Calu3 (cell line): ENCODE measurements at places on chromosomes 6 and 20.

GRCh38 chr20:17622851-17623508 is 53.1 kb downstream of the DSTN start:
- no peak for DNase-seq

- DNase-seq, result no peak
Observed at GRCh38 chr6:155171747-155172449, 91.9 kb upstream of the CLDN20 start.

- no peak for DNase-seq
Observed at GRCh38 chr6:64553249-64553786, 917.7 kb downstream of the PHF3 start.

GRCh38 chr20:48754292-48754691 is 73.5 kb downstream of the PREX1 start:
- no peak for DNase-seq

DNA sequence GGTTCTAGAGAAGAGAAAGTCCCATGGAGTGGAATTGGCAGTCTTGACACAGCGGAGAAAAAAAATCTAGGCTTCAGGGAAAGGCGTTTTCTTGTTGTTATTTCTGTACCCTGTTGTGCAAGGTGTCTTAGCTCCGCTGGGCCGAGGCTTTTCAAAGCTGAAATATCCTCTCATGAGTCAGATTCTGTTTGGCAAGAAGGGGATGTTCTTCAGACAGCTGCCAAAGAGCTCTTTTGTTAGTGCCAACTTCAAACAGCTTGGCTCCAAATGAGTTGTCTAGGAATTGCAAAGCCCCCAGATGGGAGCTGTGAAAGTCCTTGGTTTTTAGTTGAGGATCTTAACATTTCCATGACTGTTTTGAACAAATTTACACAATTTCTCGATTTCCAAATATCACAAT is 45.6 kb downstream of the LRRN4 start:
- peak; percentile 8 for DNase-seq

- DNase-seq, result no peak
Observed at GRCh38 chr6:103578115-103578514, 1281.6 kb downstream of the HACE1 start.

GRCh38 chr6:7974938-7975763 is 64.6 kb upstream of the TXNDC5 start:
- DNase-seq, result peak; percentile 67

DNA sequence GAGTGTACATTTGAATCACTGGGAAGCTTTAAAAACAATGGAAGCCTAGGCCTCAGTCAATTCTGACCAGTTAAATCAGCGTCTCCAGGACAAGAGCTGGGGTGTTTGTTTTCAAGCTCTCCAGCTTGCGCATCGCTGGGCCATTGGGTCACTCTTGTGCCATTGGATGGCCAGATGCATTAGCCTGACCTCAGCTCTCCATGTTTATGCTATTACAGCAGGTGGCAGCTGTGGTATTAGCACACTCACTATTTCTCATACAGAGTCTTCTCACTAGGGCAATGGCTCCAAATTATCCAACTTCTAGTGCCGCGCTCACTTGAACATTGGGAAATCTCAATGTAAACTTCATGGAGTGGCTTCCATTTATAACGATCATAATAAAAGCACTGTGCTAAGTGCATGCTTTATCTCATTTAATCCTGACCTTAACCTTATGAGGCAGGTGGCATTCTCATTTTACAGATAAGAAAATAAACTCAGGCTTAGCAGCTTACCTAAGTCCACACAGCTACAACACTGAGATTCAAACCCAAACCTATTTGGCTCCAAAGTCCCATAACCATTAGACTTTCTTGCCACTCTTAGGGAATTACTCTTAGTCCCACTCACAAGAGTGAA is 108.8 kb downstream of the PPP1R14C start:
- DNase-seq, result no peak

DNA sequence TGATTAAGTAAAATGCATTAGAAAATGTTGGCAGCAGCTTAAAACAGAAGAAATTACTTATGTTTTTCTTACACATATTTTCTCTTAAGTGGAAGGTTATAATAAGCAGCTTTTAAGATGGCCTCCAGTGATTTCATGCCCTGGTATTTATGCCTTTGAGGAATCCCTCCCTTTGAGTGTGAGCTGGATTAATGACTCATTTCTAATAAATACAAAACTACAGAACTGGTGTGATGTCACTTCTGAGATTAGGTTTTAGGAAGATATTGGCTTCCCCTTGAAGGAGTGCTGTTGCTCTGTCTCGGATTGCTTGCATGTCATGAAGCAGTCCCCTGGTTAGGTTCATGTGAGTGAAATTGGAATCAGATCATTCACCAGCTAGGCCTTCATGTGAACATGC is 143.2 kb upstream of the EPHA7 start:
- no peak for DNase-seq

DNA sequence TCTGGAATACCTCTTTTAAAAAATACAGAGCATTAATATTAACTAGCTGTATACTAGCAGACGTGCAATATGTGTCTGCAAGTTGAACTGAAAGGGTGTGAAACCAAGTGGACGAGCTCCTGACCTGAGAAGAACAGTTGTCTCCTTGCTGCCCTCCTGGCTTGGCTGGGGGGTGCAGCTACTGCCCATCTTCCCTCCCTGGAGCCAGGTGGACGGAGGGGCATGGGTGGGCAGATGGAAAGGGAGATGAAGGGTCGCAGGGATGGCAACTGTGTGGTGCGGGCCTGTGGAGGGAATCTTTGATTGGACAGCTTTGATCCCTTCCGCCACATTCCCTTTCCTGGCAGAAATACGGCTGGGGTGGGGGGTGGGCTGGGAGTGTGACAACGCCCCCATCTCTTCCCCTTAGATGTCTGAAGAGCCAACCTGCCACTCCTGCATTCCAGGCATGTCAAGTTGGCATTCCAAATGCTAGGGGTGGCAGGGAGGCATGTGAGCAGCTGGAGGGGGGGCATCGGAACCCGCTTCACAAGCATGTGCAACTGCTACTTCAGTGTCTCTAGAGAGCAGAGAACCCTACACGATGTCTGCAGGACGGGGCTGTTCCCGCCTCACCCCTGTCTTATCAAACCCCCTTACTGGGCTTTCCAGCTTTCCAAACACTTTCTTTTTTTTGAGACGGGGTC is 37.3 kb downstream of the SRSF3 start:
- DNase-seq, result no peak

- DNase-seq, result no peak
Observed at GRCh38 chr6:170034294-170034693, 256.6 kb downstream of the DLL1 start.

DNA sequence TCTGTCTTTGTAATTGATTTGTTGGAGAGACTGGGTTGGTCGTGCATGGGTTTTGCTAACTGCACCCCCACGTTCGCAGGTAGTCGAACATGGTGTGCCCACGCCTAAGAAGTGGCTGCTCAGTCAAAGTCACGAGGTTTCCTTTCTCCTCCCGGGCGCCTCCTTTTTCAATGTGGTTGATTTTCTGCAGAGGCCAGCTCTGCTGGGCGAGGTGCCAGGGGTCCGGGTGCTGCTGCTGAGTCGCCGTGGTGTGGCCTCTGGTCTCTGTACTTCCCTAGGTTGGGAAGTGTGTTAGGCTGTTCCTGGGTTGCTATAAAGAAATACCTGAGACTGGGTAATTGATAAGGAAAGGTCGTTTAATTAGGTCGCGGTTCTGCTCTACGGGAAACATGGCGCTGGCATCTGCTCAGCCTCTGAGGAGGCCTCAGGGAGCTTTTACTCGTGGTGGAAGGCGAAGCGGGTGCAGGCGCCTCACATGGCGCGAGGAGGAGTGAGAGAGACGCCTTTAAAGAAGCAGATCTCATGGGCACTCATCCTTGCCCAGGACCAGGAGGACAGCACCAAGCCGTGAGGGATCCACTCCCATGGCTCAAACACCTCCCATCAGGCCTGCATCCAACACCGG is 14.1 kb downstream of the OSBPL2 start:
- DNase-seq, result no peak

GRCh38 chr20:50029697-50030461 is 47.1 kb downstream of the SNAI1 start:
- peak; percentile 58 for DNase-seq

DNA sequence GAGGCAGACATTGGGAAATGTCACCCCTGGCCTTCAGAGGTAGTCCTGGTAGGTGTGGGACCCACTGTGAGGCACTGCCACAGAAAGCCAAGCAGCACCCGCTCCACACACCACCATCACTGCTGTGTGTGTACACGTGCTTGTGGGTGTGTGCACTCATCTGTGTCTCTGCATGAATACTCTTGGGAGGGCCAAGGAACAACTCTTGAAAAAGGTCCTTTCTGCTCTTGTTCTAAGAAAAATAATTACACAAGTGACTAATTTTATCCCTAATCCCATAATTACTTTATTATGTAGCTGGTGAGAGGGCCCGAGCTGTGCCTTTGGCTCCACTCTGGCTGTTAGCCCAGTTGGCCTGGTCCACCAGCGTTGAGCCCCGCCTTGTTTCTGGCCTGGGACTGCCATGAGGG is 21.7 kb upstream of the EPB41L1 start:
- no peak for DNase-seq

GRCh38 chr6:116016846-116017545 is 43.7 kb downstream of the FRK start:
- no peak for DNase-seq

DNA sequence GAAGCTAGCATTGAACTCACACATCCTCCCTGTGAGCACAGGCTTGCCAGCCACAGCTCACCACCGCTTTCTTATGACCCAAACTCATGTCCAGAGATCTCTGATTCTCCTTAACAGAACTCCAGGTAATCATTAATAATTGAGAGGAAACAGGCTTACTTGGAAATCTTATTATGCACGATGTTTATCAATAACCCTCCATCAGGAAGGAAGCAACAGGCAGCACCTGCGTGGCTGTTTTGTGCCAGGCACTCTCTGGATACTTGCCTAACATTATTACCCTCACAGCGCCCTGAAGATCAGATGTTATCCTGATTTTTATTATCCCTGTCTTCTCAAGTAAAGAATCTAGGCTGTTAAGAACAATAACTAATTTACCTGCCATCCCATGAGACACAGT is 306.6 kb downstream of the PRKN start:
- DNase-seq, result no peak

- no peak for DNase-seq
Observed at GRCh38 chr6:116783852-116784251, 18.3 kb upstream of the FAM162B start.

GRCh38 chr20:6704132-6704861 is 63.2 kb upstream of the BMP2 start:
- DNase-seq, result peak; percentile 35

GRCh38 chr6:33721508-33721907 is 10.0 kb upstream of the UQCC2 start:
- DNase-seq, result no peak

GRCh38 chr20:31713312-31714273 is 9.1 kb downstream of the BCL2L1 start:
- DNase-seq, result peak; percentile 69

DNA sequence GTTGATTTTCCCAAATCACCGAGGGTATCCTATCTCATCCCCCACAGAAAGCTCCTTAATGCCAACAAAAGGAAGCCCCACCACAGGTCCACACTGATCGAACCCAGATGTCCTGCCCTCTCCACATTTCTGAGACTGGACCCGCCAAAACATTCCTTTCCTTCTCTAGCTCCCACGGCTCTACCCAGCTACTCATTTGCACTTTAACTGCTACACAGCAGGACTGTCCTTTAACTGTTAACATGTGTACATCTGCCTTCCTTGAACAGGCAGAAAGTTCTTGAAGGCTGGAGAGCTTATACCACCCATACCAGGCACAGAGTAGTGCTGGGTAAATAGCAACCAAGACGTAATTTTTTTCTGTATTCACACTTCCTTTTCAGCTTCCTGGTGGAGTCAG is 68.6 kb downstream of the TRMT6 start:
- DNase-seq, result no peak

GRCh38 chr6:6712449-6713403 is 124.2 kb downstream of the LY86 start:
- DNase-seq, result peak; percentile 64

DNA sequence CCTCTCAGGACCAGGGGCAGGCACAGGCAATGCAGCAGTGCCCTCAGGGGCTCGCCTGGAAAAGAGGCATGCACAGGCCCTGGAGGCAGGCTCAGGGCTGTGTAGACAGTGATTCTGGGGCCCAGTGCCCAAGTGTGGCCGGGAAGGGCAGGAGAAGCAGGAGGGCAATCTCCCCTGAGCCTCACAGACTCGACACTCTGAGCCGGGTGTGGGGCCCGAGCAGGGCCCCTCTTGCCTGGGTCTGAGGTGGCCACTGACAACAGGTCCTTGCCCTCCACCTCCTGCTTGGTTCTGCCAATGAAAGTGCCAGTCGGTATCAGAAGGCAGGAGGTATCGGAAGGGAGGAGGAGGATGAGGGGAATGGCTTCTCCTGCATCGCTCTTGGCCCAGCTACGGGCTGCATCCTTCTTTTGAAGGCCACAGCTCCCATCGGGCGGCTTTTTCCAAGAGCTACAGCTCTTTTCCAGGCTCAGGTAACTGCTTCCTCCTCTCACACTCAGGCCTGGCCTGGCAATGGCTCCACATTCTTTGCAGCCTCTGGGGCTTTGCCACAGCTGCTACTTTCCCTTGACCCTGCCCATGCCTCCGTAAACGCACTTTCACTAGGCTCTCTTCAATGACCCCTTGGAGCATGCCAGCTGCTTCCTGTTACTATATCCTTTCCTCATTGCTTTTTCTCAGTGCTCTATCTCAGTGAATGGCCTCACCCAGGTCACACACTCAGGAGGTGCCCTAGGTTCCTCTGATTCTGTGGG is 24.5 kb downstream of the GABRR2 start:
- no peak for DNase-seq

DNA sequence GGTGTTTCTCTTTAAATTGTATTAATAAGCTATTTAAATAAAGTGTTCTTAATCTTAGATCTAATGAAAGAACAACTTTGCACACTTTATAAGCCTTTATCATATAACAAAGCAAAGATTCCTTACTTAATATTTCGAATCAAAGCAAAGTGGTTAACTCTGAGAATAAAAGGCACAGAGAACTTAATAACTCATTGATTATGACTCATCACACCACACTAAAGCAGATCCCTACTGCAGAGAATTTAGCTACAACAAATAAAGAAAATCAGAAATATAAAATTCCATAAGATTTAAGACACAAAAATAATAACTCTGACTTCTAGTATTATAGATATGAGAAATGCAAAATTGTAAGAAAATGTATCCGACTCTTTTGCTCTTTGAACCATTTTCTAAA is 135.6 kb upstream of the RUNX2 start:
- DNase-seq, result no peak

GRCh38 chr6:17336425-17336824 is 55.3 kb downstream of the RBM24 start:
- no peak for DNase-seq
